ENCODE measurements at places on chromosomes 6 and 20.

DNA sequence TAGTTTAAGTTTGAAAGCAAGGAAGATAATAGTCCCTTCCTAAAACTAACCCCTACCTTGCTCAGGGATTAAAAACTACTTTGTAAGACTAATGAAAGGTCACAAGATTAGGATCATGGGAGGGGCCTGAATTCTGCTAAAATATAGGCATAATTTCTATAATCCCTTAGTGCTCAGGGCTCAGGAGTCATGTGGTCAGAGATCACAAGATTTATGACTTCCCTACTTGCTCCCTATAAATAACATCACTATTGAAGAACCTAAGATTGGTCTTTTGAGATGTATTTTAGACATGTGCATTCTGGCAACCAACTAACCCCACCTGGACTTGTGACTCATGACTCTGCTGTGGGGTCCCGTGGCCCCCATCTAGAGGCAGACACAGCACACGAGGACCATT is 81.1 kb downstream of the STMND1 start:
- no peak for DNase-seq

- DNase-seq, result no peak
Measured at GRCh38 chr20:3203315-3204123, 963 bp downstream of the DDRGK1 start.

DNA sequence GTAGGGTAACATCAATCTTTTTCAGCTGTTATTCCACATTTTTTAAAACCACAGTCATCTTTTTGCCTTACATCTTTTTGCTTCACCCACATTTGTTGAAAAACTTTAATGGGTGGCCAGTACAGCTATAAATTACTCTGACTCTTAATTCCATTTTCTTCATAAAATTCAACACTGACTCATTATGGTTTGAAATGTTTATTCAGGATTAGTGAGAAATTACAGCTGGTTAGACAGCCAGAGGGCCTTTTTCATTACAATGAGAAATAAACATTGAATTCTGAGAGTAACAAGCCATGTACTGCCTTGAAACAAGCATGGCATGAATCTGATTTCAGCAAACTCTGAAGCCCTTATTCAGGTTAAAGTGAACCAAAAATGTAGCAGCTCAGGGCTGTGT is 19.5 kb downstream of the NDUFAF4 start:
- DNase-seq, result no peak

GRCh38 chr6:113776998-113777397 is 80.1 kb upstream of the MARCKS start:
- no peak for DNase-seq

DNA sequence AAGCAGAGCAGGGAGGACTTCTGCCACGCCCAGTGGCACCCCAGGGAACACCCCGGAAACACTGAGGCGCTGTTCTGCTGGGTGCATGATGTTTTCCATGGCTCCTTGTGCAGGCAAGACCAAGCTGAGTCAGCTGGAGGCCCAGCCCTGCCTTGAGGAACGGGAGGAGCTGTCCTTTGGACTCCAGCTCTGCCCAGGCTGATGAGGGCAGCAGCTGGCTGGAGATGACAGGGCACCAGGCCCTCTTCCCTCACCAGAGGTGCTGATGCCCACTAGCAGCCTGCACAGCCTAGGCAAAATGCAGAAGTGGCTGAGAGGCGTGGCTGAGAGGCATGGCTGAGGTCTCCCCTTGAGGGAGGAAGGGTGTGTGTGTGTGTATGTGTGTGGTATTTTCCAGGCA is 2.4 kb downstream of the C6orf132 start:
- no peak for DNase-seq

DNA sequence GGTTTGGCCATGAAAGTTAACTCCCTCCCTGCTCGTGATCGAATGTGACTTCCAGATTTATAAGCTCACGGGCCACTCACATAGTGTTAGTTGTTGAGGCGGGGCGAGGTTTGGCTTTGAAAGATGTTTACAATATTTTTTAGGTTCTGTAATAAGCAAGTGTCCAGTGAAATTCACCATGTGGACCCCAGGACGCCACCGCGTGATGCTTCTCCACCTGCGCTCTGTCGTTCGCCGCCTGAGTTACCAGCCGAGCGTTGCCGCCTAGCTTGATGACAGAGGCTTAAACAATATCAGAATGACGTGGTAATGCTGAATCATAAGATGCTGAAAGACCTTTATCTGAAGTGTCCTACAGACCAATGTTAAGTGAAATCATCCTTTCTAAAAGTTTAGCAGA is 241.0 kb downstream of the MYLK4 start:
- DNase-seq, result no peak
